Activated CD8-positive, alpha-beta T cell treated with anti-CD3 and anti-CD28 coated beads for 36 hours (primary cell): ENCODE measurements at places on chromosomes 16 and 17. TPM values are rescaled to one million over a fixed set of nuclear protein-coding genes. Genes with fewer than 3 reads are reported as not detected.

DNA sequence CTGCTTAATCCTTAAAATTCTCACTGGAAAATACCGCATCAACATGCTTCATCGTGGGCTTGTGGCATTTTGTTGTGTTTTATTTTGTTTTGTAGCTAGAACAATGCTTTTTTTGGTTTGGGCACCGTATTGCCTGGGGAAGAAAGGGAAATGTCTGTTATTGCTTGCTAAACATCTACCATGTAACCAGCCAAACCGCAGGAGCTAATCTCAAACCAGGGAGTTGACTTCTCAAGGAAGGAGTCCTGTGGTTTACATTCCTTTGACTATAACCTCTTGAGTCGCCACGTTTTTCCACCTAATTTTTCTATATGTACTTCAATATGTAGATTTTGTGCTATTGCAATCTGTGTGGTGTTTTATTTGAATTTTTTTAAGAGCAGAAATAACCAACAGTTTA lies 593.5 kb upstream of the SOX9 start:
- DNase-seq, result no peak

- DNase-seq, result no peak
These were observed 5.3 kb downstream of the MT2A start for GRCh38 chr16:56613706-56614105.

The COPZ2 gene
- total RNA-seq, result 4.6 TPM

- DNase-seq, result no peak
These were observed 181.4 kb downstream of the ENGASE start for GRCh38 chr17:79255926-79256585.

DNA sequence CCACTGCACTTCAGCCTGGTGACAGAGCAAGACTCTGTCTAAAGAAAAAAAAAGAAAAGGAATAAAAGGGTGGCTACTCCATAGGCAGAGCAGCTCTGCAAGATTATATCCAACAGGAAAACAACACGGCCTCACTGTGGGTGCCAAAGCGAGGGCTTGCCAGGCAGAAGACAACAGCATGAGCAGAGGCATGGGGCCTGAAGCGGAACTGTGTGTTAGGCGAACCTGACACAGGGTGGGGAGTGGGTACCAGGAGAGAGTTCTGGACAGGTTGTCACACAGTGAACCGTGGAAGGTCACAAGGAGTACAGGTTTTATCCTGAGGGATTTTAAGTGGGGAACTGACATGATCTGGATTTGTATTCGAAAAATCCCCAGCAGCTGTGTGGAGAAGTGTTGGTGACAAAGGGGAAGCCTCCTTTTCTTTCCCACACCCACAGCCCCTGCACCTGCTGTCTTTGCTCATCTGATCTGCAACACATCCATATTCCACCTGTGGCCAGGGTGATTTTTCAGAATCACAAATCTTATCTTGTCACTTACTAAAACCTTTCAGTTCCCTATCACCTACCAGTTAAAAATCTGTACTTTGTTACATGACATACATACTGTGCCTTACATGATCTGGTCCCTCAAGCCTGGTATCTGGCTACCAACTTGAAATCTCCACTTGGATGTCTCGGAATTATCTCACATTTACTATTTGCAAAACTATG lies 23.2 kb upstream of the ARHGAP17 start:
- no peak for DNase-seq

The PKMYT1 gene
- 121 TPM for total RNA-seq
